ENCODE measurements at places on chromosomes 5 and 9. TPM values are rescaled to one million over a fixed set of nuclear protein-coding genes. Genes with fewer than 3 reads are reported as not detected.

TLR4 gene
- 0.10 TPM for total RNA-seq

LCN12 gene
- 1.2 TPM for total RNA-seq

SAXO1 gene
- not detected for total RNA-seq

ABCA1 gene
- 3.5 TPM for total RNA-seq

SPINK13 gene
- 0.38 TPM for total RNA-seq

BHMT2 gene
- total RNA-seq = not detected

FST gene
- total RNA-seq = 1.4 TPM

ANKRD34B gene
- total RNA-seq = 0.03 TPM

FGF1 gene
- total RNA-seq = 0.24 TPM

DMRT3 gene
- total RNA-seq = not detected

EQTN gene
- not detected for total RNA-seq

PCDHGC4 gene
- not detected for total RNA-seq

FCN2 gene
- total RNA-seq = not detected

GRIN1 gene
- 0.11 TPM for total RNA-seq

OMD gene
- not detected for total RNA-seq

TAF1L gene
- not detected for total RNA-seq

CDH10 gene
- 0.05 TPM for total RNA-seq

C5 gene
- total RNA-seq = 11.3 TPM

GABRP gene
- total RNA-seq = not detected

Data from A549 treated with AZD2906 at 1 μM for 4 hours (cell line).